ENCODE measurements at places on chromosomes 13 and 19. TPM values are rescaled to one million over a fixed set of nuclear protein-coding genes. Genes with fewer than 3 reads are reported as not detected.
A peak's percentile ranks its signal among the peaks of the same experiment; 100 is the strongest.

DNA sequence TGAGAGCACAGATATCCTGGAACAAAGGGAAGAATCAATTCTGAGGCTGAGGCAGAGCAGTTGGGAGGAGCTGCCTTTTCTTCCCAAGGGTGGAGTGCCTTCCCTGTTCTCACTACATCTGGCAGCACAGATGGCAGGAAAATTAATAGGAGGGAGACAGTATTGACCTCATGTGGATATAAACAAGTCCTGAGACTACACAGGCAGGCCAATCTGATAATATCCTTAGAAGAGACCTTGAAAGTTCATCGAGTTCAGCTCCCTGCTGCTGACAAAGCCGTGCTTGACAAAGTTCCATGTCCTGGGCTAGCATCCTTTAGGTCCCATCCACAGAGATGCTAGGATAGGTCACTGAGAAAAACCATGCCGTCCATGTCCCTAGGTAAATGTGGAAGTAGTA, 1451.5 kb downstream of the EFNB2 start:
- no peak for DNase-seq

DNA sequence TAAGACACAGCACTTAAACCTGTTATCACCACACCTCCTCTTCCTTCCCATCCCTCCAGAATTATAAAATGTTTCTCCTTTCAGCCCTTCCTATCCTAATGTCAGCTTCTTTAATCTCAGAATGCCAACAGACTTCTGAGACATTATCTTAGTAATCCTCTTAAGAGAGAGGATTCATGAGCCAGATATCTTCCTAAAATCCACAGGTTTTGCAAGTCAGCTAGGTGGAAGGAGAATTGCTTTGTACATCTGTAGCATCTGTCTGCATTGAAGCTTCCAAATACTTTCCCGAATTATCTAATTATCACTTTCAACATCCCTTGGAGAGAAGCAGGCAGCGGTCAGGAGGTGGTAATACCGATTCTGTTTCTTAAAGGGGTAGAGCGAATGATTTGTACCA, 179.1 kb downstream of the DCT start:
- DNase-seq, result no peak

GRCh38 chr13:98368019-98368418, 190.9 kb upstream of the RNF113B start:
- DNase-seq, result no peak

Gene CERS1
- total RNA-seq, result 0.36 TPM

DNA sequence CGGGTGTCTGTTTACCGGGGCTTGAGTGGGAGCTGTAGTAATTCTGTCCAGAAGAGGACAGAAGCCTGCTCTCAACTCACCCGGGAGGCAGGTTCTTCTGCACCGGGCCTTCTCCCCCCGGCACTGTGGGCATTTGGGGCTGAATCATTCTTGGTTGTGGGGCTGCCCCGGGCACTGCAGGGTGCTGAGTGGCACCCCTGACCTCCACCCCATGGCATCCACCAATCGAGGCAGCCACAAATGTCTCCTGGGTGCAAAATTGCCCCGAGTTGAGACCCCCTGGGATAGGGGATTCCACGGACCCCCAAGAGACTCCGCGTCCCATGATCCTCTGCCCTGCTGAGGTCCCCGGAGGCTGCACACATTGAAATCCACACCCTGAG, 68.8 kb downstream of the GNG7 start:
- no peak for DNase-seq

- DNase-seq, result no peak
These were observed 647 bp upstream of the ELF1 start for GRCh38 chr13:41019578-41020347.

DNA sequence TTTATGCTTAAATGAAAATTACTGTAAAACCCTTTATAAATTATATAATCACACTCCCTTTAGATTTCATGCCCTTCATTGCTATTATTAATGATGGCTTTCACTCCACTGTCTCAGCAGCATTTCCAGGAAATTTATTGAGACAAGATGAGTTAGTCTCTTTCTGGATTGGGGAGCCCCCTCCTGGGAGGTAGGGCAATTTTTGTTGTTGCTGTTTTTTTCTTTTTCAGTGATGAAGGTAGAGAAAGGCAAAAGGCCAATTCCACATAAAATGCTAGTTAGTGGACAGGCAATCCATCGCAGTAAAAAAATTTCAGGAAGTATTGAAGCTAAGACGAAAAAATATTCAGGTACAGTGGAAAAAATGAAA, 80.2 kb downstream of the TEX26 start:
- no peak for DNase-seq

GRCh38 chr19:48568345-48568886, 16.4 kb downstream of the SULT2B1 start:
- peak; percentile 95 for DNase-seq

- no peak for DNase-seq
These were observed 270.4 kb downstream of the ABCC4 start for GRCh38 chr13:95030821-95031343.

GRCh38 chr13:32381539-32381938, 46.4 kb downstream of the N4BP2L1 start:
- DNase-seq, result no peak

Gene TUBB4A
- 2.0 TPM for total RNA-seq

Gene ZNF90
- 2.9 TPM for total RNA-seq

DNA sequence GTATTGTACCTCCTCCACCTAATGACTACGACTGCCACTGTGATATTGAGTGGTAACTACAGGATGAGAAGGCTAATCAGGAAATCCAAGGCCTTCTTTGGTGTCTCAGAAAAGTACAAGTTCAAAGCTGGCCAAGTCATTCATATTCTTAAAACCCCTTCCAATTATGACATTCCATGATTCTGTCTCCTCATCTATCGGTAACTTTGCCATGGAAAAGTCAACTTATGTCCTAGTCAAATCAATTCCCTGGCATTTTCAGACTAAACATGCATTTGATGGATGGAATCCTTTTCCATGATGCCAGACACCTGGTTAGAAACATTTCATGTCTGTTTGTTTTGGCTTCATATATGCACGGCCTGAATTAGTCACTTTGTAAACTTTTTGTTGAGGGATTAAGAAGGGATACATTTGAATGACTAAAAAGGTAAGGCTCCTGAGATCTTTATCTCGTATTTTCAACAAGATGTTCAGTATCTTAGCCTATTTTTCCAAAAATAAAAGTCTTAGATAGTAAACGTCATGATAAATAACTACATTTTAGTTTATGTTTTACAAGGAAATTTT, 186.5 kb downstream of the NHLRC3 start:
- DNase-seq, result no peak

DNA sequence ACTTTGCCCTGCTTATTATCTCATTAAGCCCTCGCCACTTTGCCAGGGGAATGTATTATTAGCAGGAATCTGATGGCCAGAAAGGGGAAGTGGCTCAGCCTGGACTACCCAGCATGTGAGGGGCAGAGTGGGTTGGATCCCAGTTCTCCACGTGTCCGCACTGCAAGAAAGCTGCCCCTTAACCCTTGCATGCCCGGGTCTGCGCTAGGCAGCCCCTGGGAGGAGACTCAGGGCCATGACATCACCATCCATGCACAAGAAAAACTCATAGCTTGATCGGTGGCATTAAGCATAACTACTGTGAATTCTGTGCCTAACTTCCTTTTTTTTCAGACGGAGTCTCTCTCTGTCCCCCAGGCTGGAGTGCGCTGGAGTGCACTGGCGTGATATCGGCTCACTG, 8.9 kb downstream of the CACNG8 start:
- no peak for DNase-seq

GRCh38 chr13:105816994-105817393, 718.5 kb downstream of the EFNB2 start:
- DNase-seq, result no peak

Gene OR7G1
- not detected for total RNA-seq

GRCh38 chr19:9785367-9786331, 17.1 kb upstream of the ZNF846 start:
- peak; percentile 99 for DNase-seq

All from sigmoid colon (tissue), 7 donors.